Hematopoietic multipotent progenitor cell treated with erythropoietin and hydrocortisone succinate and interleukin-3 and kit ligand, for 8 days (in vitro differentiated cells): ENCODE measurements at places on chromosomes 6 and 20.

DNA sequence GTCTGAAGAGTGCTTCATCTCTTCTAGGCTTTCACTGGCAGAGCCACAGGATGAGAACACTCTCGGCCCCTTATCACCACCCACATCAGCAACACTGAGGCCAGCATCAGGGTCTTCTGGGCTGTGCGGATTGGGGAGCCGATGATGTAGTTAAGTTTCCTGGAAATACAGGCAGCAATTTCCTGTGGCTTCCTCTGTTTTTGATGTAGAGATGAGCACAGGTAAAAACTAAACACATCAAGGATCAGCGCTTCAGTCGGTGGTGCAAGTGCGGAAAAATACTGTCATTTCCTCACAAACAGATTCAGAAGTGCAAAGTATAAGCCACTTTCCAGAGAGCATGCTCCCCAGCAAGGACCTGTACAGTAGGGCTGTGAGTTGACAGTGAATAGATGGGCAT, 62.6 kb downstream of the BACH2 start:
- no peak for DNase-seq

DNA sequence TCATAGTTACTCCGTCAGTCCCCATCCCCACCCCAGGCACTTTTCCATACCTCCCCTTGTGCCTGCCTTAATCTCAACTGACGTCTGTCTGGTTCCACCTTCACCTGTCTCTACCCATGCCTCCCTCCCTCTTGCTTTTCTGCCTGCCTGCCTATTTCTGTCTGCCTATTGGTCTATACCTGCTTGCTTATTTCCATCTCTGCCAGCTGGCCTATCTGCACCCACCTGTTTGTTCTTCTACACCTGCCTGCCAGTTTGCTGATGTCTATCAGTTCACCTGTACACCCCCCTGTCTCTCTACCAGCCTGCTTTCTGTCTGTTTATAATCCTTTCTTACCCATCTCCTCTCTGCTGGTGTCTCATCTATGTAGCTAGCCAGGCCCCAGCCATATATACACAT, 87.5 kb downstream of the RALGAPA2 start:
- no peak for DNase-seq

DNA sequence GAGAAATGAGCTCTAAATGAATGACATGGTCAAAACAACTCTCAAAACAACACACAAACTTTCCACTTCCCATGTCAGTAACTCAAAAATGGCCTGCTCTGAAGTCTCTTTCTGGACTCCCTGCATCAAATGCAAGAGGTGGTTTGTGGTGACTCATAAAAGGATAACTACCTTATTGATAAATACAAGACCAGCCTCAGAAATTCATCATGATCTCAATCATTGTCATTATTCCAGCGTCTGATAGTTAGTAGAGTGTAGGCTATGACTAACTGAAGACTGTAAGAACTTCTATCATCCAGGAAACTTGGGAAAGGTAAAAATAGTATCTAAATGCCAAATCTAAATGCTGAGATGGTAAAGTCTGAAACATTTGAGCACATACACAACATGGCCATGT, 369.4 kb downstream of the BMP2 start:
- no peak for DNase-seq

GRCh38 chr20:45094201-45094600, 6.7 kb downstream of the KCNS1 start:
- DNase-seq, result no peak

DNA sequence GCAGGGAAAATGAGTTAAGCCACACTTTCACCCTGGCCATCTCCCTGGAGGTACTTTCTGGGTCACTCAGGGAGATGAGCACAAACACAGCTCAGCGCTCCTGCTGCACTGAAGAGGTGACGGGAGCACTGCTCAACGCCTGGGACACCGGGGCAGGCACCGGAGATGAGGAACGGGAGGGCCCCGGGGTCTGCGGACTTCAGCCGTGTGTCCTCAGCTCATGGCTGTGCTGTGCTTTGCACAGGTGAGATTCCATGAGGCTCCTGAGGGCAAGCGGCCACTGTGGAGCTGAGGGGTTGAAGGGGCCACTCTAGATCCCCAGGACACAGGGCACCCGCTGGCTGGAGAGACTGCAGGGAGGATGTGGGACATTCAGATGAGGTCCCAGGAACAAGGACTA, 234.2 kb upstream of the EXOC2 start:
- no peak for DNase-seq

GRCh38 chr6:30611150-30611855, 5.7 kb downstream of the PPP1R10 start:
- DNase-seq, result no peak
